Ovary (tissue), 10 donors: ENCODE measurements at places on chromosomes 4 and X.

DNA sequence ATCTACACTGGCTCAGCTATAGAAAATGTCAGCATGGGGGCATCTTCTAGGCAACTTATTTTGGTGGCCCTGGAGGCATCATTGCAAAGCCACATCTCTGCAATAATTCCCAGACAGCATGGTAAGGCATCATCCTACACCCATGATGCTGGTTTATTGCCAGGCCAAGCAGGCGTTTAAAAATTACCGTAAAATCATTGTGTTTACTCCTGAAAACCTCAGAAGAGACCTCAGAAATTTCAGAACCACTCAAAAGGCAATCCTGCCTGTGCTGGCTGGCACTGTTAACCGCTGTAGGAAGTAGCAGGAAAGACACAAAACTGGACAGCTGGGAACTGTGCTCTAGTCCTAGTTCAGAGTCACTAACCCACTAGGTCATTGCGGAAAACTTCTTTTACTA lies 63.2 kb downstream of the MID1 start:
- DNase-seq = no peak

- DNase-seq = no peak
These were observed 107.0 kb downstream of the NFKB1 start for GRCh38 chr4:102608190-102608589.

DNA sequence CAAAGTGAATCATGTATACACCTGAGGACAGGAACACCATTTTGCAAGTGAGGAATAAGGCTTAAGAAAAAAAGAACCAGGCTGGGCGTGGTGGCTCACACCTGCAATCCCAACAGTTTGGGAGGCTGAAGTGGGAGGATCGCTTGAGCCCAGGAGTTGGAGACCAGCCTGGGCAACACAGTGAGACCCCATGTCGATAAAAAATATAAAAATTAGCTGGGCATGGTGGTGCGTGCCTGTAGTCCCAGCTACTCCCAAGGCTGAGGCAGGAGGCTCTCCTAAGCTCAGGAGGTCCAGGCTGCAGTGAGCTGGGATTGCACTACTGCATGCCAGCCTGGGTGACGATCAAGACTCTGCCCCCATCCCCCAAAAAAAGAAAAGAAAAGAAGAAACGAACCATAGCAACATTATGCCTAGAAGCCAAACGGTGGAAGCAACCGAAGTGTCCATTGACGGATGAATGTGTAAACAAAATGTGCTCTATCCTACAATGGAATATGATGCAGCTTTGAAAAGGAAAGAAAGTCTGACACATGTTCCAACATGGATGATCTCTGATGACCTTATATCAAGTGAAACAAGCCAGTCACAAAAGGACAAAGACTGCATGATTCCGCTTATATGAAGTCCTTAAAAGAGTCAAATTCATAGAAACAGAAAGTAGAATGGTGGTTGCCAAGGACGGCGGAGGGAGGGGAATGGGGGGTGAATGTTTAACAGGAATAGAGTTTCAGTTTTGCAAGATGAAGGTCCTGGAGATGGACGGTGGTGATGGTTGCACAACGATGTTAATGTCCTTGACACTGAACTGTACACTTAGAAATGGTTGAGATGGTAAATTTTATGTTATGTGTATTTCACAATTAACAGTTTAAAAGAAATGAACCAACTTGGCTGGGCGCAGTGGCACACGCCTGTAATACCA lies 8.6 kb upstream of the KIAA0232 start:
- DNase-seq = no peak

DNA sequence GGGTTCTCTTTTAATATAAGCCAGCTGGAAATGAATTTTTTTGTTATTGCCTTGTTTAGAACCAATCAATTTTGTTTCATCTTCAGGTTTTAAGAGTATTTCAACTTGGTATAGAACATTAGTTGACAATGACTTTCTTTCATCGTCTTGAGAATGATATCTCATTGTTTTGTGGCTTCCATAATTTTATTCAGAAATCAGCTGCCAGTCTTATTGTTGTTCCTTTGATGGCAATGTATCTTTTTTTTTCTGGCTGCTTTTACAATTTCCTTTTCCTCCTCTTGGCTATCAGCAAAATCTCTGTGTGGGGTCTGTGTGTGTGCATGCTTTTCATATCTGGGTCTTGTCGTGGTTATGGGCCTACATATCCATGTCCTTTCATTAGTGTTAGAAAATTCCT lies 1536.4 kb upstream of the TENM3 start:
- no peak for DNase-seq

DNA sequence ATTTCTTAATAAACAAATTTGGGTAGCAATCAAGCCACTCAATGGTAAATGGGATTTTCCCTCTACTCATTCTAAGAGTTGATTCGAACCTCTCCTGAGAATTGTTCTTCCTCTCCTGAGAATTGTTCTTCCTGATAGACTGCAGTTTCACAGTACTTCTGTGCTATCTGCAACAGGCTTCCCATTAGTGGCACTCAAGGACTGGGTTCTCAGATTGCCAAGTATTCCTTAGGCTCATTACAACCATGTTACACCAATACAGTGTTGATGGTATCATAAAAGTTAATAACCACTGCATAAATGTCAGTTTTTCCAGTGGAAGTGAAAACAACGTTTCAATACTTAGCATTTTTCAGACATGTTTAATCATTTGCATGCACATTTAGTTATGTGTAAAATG lies 201.6 kb downstream of the FRMPD4 start:
- DNase-seq = no peak

GRCh38 chr4:142128529-142128928 lies 492.1 kb downstream of the IL15 start:
- peak; percentile 57 for DNase-seq

GRCh38 chr4:163665101-163665500 lies 170.6 kb downstream of the TMA16 start:
- DNase-seq = no peak

DNA sequence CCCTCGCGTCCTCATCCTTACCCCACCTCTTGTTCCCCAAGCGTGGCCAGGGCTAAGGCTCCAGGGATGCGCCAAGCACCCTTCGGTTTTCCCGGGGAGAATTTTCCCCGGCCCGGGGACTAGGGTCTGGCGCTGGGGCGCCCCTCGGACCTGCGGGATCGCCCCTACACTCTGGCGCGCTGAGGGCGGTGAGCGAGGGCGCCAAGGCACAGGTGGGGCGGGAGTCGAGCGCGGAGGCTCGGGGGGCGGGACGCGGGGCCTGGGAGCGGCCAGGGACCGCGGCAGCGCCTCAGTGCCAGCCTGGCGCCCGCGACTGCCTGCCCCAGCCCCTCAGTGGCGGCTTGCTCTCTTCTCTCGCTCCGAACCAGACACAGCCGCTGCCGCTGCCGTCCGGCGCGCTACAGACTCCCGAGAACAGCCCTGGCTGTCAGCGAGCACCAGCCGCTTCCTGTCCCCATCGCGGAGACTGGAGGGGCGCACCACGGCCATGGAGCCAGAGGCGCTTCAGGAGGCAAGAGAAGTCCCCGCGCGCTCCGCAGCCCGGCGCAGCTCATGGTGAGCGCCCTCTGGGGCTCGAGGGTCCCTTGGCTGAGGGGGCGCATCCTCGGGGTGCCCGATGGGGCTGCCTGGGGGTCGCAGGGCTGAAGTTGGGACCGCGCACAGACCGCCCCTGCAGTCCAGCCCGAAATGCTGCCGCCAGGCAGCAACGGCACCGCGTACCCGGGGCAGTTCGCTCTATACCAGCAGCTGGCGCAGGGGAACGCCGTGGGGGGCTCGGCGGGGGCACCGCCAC lies at the start of gene DRD5:
Gene DRD5, plus strand, starts transcription at position 292 of the 793 bp plus-strand sequence. Its CDS starts 396 bp downstream, at position 688.
- DNase-seq = no peak

GRCh38 chr4:36278789-36279188 lies 2.6 kb upstream of the DTHD1 start:
- DNase-seq = no peak

DNA sequence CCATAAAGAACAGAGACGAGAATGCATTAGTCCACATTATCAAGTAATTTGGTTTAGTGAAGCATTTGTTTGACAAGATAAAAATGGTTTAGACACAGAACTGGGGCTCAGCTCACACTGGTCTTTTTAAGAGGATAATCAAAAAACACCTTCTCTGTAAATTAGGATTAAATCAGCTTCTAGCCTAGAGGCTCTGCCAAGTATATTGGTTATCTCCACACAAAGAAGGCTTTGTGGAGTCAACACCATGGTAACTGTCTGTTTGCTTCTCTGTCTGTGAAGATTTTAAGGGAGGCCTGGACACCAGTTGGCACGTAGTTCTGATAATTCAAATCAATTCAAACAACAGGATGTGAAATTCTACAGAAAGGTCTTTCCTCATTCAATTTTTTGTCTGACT lies 687.0 kb downstream of the DMD start:
- no peak for DNase-seq

GRCh38 chrX:22699581-22700091 lies 300.1 kb upstream of the DDX53 start:
- DNase-seq = no peak

DNA sequence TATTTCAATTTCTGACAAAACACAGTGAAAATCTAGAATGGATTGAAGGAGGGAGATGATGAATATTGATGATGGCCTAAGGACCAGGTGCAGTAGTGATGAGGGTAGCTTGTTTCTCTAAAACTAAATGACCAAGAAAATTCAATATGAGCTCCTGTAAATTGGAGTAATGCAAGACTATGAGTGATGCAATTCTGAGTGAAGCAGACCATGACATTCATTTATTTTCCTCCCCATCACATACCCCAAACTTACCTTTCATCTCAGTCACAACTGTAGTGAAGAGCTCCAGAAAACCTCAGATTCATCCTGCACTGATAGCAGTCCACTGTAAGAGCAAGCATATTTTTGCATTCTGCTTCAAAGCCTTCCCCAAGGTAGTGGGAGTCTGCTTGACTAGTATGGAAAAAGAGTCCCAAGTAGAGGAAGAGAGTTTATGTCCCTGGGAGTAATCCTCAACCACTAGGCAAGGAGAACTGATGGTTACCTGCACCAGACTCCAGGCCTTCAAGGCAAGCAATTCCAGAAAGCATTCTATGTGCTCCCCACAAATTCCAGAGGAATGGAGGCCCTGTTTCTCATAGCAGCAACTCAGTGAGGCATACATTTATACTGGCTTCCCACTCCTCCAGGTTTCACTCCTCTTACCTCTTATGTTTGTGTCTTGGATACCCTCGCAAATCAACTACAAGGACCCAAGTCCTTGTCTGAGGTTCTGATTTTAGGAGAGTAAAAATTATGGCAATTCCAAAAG lies 47.2 kb downstream of the CXCL1 start:
- no peak for DNase-seq

- no peak for DNase-seq
These were observed 19.0 kb downstream of the USP53 start for GRCh38 chr4:119231491-119231890.

- DNase-seq = no peak
These were observed 983.6 kb downstream of the RPA4 start for GRCh38 chrX:97867266-97867665.

DNA sequence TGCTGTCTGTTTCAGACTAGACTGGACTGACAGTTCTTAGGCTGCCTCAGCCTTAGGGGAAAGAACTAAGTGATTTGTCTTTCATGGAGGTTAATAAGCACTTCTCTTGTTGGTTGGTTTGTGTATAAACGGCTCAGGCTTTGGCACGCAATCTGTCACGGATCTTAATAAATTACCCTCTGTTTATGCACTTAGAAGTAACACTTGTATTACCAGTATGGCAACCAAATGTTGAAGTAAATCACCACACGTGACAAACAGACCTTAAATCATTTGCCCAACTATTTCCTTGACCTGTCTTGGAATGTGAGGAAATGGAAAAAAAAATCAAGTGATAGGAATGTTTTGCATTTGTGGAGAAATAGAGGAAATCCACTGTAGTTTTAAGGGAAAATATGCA lies 69.9 kb downstream of the TEX13A start:
- DNase-seq = no peak

DNA sequence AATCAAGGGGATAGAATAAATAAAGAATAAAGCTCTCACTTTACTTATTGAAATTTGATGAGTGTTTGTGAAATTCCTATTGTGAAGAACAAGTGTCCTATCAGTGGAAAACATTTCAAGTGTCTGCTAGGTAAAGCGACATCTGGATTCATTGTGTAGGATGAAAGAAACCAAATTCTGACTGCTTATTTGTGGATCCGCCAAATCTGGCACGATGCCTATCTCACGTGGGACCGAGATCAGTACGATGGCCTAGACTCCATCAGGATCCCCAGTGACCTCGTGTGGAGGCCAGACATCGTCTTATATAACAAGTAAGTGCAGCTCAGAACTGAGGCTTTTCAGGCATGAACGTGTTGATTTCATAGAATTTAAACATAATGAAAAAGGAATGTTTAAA lies 1.9 kb downstream of the CHRNA9 start:
- no peak for DNase-seq

- DNase-seq = no peak
These were observed 1873.7 kb upstream of the IGFBP7 start for GRCh38 chr4:58983887-58984286.

- DNase-seq = no peak
These were observed 573.9 kb upstream of the MAGEB2 start for GRCh38 chrX:29641461-29641860.

DNA sequence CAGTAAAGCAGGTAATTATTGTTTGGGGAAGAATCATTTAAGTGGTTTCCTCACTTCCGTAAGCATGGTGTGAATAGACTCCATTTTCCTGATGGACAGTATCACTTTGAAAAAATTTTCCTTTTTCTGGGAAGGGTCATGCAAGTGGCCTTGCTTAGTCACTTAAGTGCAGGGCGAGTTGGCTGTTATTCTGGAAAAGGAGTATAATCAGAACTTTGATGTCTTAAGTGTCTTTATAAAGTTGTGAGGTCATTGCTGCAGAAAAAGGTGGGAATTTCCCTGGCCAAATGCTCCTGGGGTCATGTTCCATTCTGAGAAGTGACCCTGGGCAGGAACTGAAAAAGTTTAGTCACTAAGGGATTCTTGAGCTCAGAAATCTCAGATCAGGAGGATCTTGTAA lies 146.1 kb upstream of the OTUD4 start:
- DNase-seq = no peak

GRCh38 chr4:75698162-75698962 lies 25.2 kb upstream of the G3BP2 start:
- DNase-seq = no peak

- no peak for DNase-seq
These were observed 24.3 kb upstream of the PGM2 start for GRCh38 chr4:37802068-37802666.

DNA sequence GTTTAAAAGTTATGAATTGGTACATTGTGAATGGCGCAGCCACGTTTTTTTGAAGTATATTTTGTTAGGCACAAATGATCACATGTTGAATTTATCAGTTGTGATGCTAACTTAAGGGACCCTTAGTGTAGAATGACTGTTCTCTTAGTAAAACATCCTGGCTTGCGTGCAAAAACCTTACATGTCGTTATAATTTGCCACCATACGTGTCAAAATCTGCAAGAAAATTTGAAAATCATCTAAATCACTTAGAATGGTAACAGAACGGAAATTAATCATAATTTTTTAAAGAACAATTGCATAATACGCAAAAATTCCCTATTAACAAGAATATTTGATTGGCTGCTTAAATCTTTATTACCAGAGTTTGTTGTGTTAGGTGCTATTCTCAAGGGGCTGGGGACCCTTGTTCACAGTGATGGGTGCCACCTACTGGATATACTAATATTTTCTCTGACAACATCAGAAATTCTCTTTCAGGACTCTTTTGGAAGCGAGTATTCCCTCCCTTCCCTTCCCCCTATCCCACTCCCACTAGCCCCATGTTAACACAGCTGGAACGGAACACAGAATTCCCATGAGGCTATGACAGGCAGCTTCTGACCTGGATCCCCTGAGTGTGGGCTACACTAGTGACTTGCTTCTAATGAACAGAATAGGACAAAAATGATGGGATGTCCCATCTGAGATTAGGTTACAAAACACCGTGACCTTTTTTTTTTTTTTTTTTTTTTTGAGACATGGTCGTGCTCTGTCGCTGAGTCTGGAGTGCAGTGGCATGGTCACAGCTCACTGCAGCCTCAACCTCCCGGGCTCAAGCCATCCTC lies 71.8 kb downstream of the SUPT20HL2 start:
- no peak for DNase-seq
